ENCODE measurements at places on chromosomes 5 and 9. TPM values are rescaled to one million over a fixed set of nuclear protein-coding genes. Genes with fewer than 3 reads are reported as not detected.
A peak's percentile ranks its signal among the peaks of the same experiment; 100 is the strongest.

GRCh38 chr9:90890146-90890810 lies 88.7 kb downstream of the SYK start:
- no peaks in the 10 kb centered on the region for H3K27me3 ChIP-seq
- H3K4me3 ChIP-seq, result peak overlapping the region; percentile 20
- peak; percentile 61 for DNase-seq
- H3K36me3 ChIP-seq, result no peaks in the 10 kb centered on the region
- no peak overlapping the region for H3K27ac ChIP-seq

GRCh38 chr9:113261917-113262671 lies 13.3 kb downstream of the CDC26 start:
- no peak overlapping the region for H3K27ac ChIP-seq
- DNase-seq, result no peak
- H3K4me3 ChIP-seq, result no peak overlapping the region
- no peaks in the 10 kb centered on the region for H3K4me1 ChIP-seq

DNA sequence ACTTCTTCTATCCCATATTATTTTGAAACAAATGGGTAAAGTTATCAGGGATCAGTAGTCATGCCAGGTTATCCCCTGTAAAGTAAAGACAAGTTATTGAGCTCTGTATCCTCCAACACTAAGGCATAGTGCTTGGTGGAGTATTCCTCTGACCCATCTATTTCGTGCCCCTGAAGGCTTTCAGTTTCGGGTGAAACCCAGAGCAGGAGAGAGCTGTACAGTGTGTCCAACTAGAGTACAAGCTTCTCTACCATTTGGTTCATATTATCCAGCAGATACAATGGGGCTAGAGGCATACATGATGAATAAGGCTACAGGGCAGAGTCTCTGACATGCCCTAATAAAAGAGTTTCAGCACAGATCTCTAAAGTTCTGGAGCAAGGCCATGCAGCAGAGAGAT lies 3.2 kb upstream of the SLC22A4 start:
- H3K36me3 ChIP-seq, result no peaks in the 10 kb centered on the region
- no peak for DNase-seq
- H3K27ac ChIP-seq, result no peak overlapping the region
- no peak overlapping the region for H3K4me3 ChIP-seq
- peaks cover 12% of the 10 kb centered on the region for H3K27me3 ChIP-seq

DNA sequence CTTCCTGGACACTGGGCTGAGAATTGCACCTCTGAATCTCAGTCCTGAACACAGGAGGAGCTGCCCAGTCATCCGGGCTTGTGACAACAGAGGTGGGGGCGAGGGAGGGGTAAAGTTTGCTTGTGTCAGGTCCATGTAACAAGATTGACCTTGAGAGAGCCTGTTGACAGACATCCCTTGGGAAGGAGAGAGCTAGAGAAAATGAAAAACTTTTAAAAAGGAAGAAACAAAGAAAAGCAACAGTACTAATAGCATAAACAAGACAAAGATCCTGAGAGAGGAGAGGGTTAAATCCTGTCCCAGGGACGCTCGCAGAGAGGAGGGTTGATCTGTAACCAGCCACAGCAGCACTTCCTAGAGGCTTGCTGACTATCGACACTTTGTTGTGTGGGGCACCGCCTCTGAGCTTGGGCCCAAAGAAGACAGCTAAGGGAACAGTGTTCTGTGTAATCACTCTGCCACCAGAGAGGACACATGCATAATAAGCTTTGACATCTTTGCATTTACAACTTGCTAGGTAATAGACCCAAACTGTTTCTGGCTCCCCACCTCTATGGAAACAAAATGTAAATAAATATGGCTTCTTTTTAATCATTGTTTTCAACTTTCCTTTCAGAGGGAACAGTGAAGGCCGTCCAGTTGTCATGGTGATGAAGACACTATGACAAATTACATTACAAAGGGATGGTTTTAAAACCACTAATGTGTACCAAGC lies 363.7 kb downstream of the CSNK1G3 start:
- DNase-seq, result peak; percentile 56
- no peaks in the 10 kb centered on the region for H3K27me3 ChIP-seq
- H3K36me3 ChIP-seq, result no peaks in the 10 kb centered on the region
- peak overlapping the region; percentile 64 for H3K27ac ChIP-seq
- H3K4me1 ChIP-seq, result peaks cover 12% of the 10 kb centered on the region

DNA sequence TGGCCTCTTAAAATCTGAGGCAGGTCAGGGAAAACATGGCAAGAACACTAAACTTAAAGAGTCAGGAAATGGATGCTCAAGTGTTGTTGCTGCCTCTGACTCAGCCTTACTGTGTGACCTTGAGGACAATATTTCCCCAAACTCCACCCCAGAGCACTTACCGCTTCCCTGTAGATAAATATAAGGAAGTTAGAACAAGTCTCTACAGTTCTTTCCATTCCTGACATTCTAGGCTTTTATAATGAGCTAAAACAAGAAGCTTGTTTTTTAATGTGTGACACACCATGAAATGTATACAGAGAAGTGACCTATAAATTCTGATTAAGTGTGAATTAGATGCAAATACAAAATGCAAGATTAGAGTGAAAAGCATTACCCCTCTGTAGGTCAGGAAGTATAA lies 129.3 kb downstream of the GRIA1 start:
- no peak for DNase-seq
- H3K4me3 ChIP-seq, result no peak overlapping the region
- H3K36me3 ChIP-seq, result no peaks in the 10 kb centered on the region

DNA sequence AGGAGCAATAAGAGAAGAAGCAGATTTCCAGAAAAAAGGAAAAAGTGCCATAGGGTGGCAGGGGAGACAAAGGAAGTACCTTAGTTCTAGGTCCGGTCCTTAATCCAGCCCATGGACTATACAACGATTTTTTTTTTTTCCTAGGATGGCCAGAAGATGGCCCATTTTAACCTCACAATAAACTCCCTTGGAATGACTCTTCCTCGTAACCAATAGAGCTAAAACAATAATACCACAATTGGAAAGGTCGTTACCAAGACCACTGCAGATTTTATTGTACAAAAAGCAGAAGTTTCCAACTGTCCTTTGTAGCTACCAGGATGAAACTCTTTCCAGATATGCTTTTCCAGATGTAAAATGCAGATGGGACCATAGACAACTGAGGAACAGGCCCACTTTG lies 34.4 kb upstream of the SSBP2 start:
- H3K4me3 ChIP-seq, result no peak overlapping the region
- no peaks in the 10 kb centered on the region for H3K27me3 ChIP-seq
- no peak overlapping the region for H3K27ac ChIP-seq
- no peaks in the 10 kb centered on the region for H3K36me3 ChIP-seq

GRCh38 chr5:146336197-146336596 lies 2.4 kb upstream of the POU4F3 start:
- DNase-seq, result no peak
- no peak overlapping the region for H3K4me3 ChIP-seq
- peaks cover 5% of the 10 kb centered on the region for H3K36me3 ChIP-seq
- H3K4me1 ChIP-seq, result peaks cover 24% of the 10 kb centered on the region

GRCh38 chr5:156411-157072 lies 34.8 kb upstream of the LRRC14B start:
- H3K36me3 ChIP-seq, result peaks cover 32% of the 10 kb centered on the region
- no peaks in the 10 kb centered on the region for H3K4me1 ChIP-seq
- no peak for DNase-seq
- no peak overlapping the region for H3K27ac ChIP-seq

GRCh38 chr9:116549786-116550660 lies 137.1 kb upstream of the TRIM32 start:
- H3K36me3 ChIP-seq, result no peaks in the 10 kb centered on the region
- H3K27me3 ChIP-seq, result no peaks in the 10 kb centered on the region
- no peaks in the 10 kb centered on the region for H3K4me1 ChIP-seq
- no peak overlapping the region for H3K4me3 ChIP-seq

- no peaks in the 10 kb centered on the region for H3K4me1 ChIP-seq
- DNase-seq, result no peak
- H3K27me3 ChIP-seq, result no peaks in the 10 kb centered on the region
- no peaks in the 10 kb centered on the region for H3K36me3 ChIP-seq
- no peak overlapping the region for H3K4me3 ChIP-seq
These were observed 68.8 kb upstream of the PANK3 start for GRCh38 chr5:168648016-168648415.

GRCh38 chr5:148998174-148998797 lies 64.6 kb downstream of the SH3TC2 start:
- no peak overlapping the region for H3K4me3 ChIP-seq
- H3K4me1 ChIP-seq, result no peaks in the 10 kb centered on the region
- H3K27me3 ChIP-seq, result no peaks in the 10 kb centered on the region
- no peaks in the 10 kb centered on the region for H3K36me3 ChIP-seq
- DNase-seq, result no peak

- no peak overlapping the region for H3K27ac ChIP-seq
- no peaks in the 10 kb centered on the region for H3K36me3 ChIP-seq
- H3K27me3 ChIP-seq, result no peaks in the 10 kb centered on the region
- no peak overlapping the region for H3K4me3 ChIP-seq
- peaks cover under 1% of the 10 kb centered on the region for H3K4me1 ChIP-seq
- DNase-seq, result no peak
These were observed 664.0 kb downstream of the NR2F1-AS1 start for GRCh38 chr5:92917044-92917443.

GRCh38 chr5:76908166-76908565 lies 44.7 kb upstream of the CRHBP start:
- H3K4me1 ChIP-seq, result no peaks in the 10 kb centered on the region
- H3K27me3 ChIP-seq, result no peaks in the 10 kb centered on the region
- H3K36me3 ChIP-seq, result no peaks in the 10 kb centered on the region
- DNase-seq, result no peak
- H3K4me3 ChIP-seq, result no peak overlapping the region

DNA sequence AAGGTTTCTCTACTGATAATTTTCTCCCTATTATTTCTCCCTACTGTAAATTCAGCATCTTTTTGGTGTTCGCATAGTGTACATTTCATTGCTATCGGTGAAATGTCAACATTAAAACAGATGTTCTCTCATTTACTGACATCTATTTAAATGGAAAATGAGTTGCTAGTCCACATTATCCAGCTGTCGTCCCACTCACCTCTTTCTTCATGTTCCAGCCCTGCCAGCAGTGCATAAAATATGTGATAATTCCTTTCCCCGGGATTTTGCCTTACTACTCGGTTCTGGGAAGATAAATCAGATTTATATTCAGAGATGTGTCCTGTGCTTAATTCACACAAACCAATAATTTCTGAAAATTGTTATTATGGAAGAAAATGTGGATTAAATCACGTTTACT lies 155.8 kb downstream of the MYO10 start:
- DNase-seq, result no peak
- no peak overlapping the region for H3K27ac ChIP-seq
- H3K4me3 ChIP-seq, result no peak overlapping the region
- H3K4me1 ChIP-seq, result no peaks in the 10 kb centered on the region

DNA sequence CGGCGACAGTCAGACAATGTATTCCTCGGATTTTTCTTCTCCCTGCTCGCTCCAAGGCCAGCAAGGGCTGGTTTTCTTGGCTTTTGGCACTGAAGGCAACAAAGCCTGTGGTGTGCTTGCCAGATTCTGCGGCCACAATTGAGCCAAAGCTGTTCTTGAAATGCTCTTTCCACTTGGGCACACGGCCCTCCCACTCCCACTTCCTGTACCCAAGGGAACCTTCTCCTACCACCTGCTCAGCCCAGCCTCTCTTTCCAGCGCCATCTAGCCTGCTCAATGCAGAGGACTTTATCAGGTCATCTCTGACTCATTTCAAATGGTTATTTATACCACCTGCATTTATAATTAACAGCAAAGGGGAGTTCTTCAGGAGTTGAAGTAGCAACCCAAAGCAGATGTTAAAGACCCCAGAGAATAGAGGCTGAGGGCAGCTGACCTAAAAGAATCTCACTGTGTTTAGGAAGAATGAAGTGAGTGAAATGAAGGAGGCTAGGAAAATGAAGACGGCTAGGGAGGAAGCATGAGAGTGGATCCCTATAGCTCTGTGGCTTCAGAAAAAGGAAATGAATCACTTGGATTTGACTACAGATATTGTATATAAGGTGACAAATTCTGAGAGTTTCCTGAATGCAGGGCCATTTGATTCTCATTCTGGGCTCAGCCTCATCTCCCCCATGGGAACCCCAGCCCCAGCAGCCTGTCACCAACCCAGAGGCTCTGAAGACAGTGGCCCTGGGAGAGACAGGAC lies 439.0 kb downstream of the ENC1 start:
- no peak overlapping the region for H3K27ac ChIP-seq
- H3K4me3 ChIP-seq, result no peak overlapping the region
- no peak for DNase-seq
- H3K27me3 ChIP-seq, result no peaks in the 10 kb centered on the region

DNA sequence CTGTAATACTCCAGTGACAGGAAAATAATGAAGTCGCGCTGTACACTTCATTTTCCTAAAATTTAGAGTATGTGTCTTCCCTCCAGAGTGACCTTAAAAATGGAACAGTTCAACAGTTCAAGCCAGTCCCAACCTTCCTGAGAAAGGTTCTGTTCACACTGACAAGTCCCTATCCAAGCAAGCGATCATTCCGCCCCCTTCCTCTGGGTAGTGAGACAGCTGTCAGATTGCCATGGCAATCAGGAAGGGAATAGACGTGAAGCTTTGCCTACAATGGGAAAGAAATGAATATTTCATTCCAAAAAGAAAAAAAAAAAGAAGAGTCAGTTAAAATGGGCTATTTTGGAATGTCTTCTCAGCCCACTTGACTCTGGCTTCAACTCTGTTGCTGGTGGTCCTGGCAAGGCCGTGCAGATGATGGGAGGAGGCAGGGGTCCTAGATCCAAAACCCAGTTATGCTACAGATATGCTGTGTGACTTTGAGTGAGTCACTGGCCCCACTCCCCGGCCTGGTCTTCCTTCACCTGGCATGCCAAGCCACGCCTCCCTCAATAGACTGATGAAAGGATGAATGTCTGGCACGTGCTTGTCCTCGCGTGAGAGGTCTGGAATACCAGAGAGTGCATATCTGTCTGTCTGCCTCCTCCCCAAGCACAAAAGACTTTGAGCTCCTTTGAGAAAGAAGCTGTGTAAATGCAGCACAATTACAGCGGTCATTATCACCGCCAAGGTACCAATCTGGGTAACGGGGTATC lies 165.8 kb upstream of the WWC1 start:
- no peaks in the 10 kb centered on the region for H3K27me3 ChIP-seq
- H3K36me3 ChIP-seq, result no peaks in the 10 kb centered on the region
- no peak overlapping the region for H3K4me3 ChIP-seq
- peaks cover 6% of the 10 kb centered on the region for H3K4me1 ChIP-seq
- no peak overlapping the region for H3K27ac ChIP-seq

Gene GBGT1
- total RNA-seq, result 9.7 TPM

Gene PRRC1
- total RNA-seq, result 79.0 TPM

Gene ZMAT2
- 56.8 TPM for total RNA-seq

Gene SLC36A2
- not detected for total RNA-seq

Gene SGCD
- 0.04 TPM for total RNA-seq

Gene ANKRD20A1
- not detected for total RNA-seq

Gene CCL28
- not detected for total RNA-seq

Data from H1 (cell line).